CD8-positive, alpha-beta memory T cell (primary cell): ENCODE measurements at places on chromosomes 1 and 21. TPM values are rescaled to one million over a fixed set of nuclear protein-coding genes. Genes with fewer than 3 reads are reported as not detected.

DNA sequence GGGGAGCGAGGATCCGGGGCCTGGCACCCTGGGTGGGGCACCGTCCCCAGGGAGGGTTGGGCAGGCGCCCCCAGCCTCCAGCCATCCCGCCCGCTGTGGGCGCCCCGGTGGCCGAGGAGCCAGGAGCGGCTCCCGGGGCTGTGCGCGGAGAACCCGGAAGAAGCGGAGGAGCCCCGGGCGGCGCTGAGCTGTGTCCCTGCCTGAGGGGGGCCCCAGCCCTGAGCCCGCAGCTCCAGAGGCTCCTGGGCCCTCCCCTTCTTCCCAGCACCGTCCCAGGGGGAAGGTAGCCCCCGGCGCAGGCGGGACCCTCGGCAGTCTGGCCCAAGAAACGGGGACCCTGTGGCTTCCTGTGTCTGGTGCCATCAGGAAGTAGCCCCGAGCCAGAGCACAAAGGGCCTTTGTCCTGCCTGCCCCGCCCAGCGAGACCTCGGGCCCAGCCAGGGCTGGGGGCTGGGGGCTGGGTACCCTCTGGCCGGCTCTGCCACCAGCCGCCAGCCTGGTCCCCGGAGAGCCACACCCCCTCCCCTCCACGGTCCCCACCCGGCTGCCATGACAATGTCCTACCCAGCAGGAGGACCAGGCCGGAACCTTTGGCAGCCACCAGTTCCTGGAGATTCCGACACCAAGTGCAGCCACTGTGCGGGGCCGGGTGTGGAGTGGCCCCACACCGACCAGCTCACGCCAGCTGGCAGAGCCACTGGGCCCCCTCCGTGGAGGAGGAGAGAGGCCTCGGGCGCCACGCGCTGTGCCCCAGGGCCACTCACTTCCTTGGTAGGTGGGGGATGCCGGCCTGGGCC, 15.6 kb upstream of the TTLL10 start:
- H3K4me1 ChIP-seq: peaks cover 5% of the 10 kb centered on the region
- peak overlapping the region; percentile 82 for H3K27ac ChIP-seq
- no peaks in the 10 kb centered on the region for H3K36me3 ChIP-seq
- no peak for DNase-seq
- H3K27me3 ChIP-seq: no peaks in the 10 kb centered on the region

- H3K36me3 ChIP-seq: peaks cover 62% of the 10 kb centered on the region
- no peak overlapping the region for H3K27ac ChIP-seq
- no peaks in the 10 kb centered on the region for H3K27me3 ChIP-seq
- H3K4me1 ChIP-seq: no peaks in the 10 kb centered on the region
- H3K4me3 ChIP-seq: no peak overlapping the region
Measured at GRCh38 chr1:171793636-171794035, 12.2 kb downstream of the METTL13 start.

DNA sequence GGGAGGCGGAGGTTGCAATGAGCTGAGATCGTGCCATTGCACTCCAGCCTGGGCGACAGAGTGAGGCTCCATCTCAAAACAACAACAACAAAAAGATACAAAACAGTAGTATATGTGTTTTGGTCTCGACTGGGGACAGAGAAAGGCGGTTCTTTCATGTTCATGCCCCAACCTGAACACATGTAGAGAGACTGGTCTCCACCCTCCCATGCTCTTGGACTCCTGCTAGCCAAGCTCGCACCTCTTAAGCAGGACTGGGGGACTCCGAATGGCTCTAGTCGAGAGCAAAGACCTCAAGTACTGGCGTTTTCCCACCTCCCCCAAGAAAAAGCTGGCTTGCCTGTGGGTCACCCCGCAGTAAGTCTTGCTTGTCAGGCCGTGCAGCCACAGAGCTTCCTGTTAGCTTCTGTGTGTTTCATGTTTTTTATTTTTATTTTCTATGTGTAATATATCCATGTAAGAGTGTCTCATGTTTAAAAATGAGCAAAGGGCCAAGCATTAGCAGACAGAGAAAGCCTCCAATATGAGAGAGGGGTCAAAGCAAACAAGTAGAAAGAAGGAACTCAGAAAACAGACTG, 91.6 kb downstream of the SCCPDH start:
- H3K27ac ChIP-seq: no peak overlapping the region
- H3K4me1 ChIP-seq: peaks cover 4% of the 10 kb centered on the region
- no peak for DNase-seq

DNA sequence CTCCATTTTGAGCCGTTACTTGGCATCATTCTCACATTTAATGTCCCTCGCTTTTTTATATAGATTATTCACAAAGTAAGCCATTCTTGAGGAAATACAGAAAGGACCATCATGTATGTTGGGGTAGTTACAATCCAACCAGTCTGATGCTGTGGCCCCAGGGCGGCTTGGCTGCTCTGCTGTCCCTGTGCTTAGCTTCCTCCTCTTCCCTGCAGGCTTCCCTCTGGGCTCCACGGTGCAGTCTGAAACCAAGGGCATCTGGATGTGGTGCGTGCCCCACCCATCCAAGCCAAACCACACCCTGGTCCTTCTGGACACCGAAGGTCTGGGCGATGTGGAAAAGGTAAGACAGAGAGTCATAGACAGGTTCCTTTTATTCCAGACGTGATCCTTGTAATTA, 5.5 kb downstream of the GBP6 start:
- no peaks in the 10 kb centered on the region for H3K4me1 ChIP-seq
- no peak overlapping the region for H3K27ac ChIP-seq
- H3K36me3 ChIP-seq: no peaks in the 10 kb centered on the region
- DNase-seq: no peak
- H3K4me3 ChIP-seq: no peak overlapping the region
- H3K27me3 ChIP-seq: no peaks in the 10 kb centered on the region

DNA sequence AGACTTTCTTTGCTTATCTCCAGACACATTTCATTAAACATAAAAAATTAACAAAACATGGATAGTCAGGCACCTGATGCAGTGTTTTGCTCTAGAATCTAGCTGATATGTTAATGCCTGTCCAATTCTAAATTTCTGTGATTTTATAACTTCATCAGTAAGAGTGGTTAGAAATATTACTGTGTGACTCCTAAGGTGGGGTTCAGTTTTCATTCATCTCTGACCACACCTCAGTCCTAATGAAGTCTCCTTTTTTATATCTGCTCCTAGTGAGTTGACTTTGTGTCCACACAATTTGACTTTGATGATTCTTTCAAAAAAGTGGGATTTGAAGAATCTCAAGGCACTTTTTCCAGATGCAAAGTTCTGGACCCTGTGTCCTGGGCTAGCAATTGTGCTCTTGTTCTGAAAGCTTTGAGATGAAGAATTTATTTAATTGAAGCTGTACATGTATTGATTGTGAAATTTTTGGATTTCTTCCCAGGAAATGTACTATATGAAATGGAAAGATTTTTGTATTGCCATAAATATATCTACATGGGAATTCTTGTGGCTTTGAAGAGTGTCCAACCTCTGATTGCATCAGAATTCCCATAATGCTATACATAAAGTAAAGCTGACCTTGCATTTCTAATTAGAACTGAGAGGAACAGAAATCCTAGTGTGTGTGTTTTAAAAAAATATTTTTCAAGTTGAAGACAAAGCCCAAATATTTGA, 111.2 kb downstream of the GIPC2 start:
- H3K27ac ChIP-seq: no peak overlapping the region
- H3K4me3 ChIP-seq: no peak overlapping the region
- H3K36me3 ChIP-seq: no peaks in the 10 kb centered on the region
- H3K4me1 ChIP-seq: no peaks in the 10 kb centered on the region
- DNase-seq: no peak
- H3K27me3 ChIP-seq: peaks cover 5% of the 10 kb centered on the region

- H3K27me3 ChIP-seq: no peaks in the 10 kb centered on the region
- H3K36me3 ChIP-seq: no peaks in the 10 kb centered on the region
- H3K4me1 ChIP-seq: peaks cover 31% of the 10 kb centered on the region
- no peak overlapping the region for H3K27ac ChIP-seq
Measured at GRCh38 chr1:100528871-100529270, 9.1 kb upstream of the GPR88 start.

DNA sequence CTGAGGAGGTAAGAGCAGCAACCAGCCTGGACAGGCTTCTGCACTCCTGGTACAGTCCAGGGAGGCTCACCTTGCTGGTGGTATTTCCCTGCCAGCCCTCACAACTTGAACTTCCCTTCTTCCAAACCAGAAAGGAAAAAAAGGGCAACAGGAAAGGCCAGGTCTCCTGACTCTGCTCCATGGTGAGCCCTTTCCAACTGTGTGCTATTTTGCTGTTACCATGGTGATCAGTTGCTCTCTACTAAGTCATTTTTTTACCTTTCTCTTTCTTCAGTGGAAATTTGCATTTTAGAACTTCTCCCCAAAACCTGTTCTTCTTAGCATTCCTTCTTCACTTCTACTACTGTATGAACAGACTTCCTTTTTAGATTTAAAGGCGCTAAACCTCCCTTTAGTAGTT, 164.3 kb downstream of the GRIK1 start:
- no peaks in the 10 kb centered on the region for H3K27me3 ChIP-seq
- no peak overlapping the region for H3K4me3 ChIP-seq
- no peak for DNase-seq
- no peaks in the 10 kb centered on the region for H3K4me1 ChIP-seq
- H3K36me3 ChIP-seq: no peaks in the 10 kb centered on the region

DNA sequence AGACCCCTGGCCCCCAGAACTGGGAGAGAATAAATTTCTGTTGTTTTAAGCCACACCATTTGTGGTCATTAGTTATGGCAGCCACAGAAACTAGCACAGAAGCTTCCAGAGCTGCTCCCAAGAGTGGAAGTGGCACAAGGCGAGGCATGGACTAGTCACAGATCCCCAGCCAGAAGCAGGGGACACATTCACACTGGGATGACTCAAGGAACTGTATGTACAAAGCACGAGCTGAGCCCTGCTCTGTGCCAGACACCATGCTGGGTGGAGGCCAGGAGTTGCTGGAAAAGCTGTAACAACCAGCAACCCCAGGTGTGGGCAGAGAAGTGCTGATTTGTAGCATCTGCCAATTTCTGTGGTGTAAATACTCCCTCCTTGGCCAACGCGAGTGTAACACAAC, 55.6 kb downstream of the TCP10L start:
- no peak overlapping the region for H3K27ac ChIP-seq
- H3K4me1 ChIP-seq: no peaks in the 10 kb centered on the region
- H3K4me3 ChIP-seq: no peak overlapping the region
- no peaks in the 10 kb centered on the region for H3K27me3 ChIP-seq

GRCh38 chr1:3369446-3370076, 84.9 kb upstream of the ARHGEF16 start:
- no peaks in the 10 kb centered on the region for H3K36me3 ChIP-seq
- H3K4me3 ChIP-seq: no peak overlapping the region
- H3K27me3 ChIP-seq: no peaks in the 10 kb centered on the region
- peaks cover 18% of the 10 kb centered on the region for H3K4me1 ChIP-seq
- DNase-seq: no peak

DNA sequence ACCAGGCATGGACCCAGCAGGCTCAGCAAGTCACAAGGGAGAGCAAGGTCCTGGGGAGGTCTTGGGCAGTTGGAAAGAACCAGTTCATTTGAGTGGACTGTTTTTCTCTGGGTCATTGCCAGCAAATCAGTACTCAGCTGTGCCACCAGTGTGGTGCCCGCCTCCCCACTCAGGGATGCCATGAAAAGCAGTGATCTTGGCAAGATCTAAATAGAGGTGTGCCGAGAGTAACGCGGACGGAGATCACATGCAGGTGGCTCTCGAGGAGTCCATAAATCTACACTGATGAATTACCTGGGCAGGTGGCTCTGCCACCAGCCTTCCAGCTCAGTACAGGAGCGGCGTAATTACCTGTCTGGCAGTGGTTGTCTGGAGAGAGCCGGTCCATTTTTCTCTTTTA, 642.2 kb downstream of the PTPRU start:
- DNase-seq: no peak
- peaks cover 5% of the 10 kb centered on the region for H3K27me3 ChIP-seq
- H3K4me1 ChIP-seq: no peaks in the 10 kb centered on the region
- no peaks in the 10 kb centered on the region for H3K36me3 ChIP-seq
- H3K4me3 ChIP-seq: no peak overlapping the region

DNA sequence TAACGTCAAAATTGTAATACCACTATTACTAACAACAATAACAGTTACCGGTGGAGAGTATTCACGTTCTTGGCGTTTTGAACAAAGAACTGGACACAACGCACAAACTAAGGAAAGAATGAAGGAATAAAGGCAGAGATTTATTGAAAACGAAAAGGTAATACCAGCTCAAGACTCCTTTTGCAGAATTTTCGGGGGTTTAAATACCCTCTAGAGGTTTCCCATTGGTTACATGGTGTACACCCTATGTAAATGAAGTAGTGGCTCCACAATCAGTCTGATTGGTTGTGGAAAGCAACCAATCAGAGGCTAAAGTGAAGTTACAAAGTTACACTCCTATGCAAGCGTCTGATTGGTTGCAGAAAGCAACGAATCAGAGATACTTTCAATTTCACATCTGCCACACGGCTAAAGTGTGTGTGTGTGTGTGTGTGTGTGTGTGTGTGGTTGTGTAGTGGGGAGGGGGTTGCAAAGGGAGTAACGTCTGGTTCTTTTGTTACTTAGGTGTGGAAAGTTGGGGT, 1.1 kb upstream of the GTF2B start:
- H3K4me3 ChIP-seq: peak overlapping the region; percentile 81
- H3K4me1 ChIP-seq: peaks cover 36% of the 10 kb centered on the region
- H3K36me3 ChIP-seq: no peaks in the 10 kb centered on the region

DNA sequence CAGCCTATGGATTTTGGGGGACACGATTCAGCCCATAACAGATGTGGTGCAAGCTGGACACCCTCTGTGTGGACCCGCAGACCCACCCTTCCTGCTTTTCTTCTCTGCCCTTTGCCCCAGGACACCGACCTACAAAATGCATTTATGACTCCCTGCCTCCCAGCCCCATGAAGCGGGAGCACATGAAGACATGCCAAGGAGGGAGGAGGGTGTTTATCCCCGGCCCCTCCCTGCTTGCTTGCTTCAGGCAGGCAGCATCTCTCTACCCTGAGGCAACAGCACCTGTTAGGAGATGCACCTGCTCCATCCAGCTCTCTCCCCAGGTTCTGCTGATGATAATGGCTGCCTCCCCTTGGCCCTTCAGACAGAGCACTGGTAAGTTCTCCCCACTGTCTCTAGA, 187.5 kb downstream of the PSMG1 start:
- no peaks in the 10 kb centered on the region for H3K27me3 ChIP-seq
- H3K4me1 ChIP-seq: no peaks in the 10 kb centered on the region
- no peak for DNase-seq
- H3K27ac ChIP-seq: no peak overlapping the region
- no peaks in the 10 kb centered on the region for H3K36me3 ChIP-seq
- no peak overlapping the region for H3K4me3 ChIP-seq

Gene TLCD4
- 0.09 TPM for total RNA-seq

Gene OR2AK2
- not detected for total RNA-seq

Gene ETNK2
- 0.91 TPM for total RNA-seq

Gene ACTL8
- total RNA-seq: not detected
